Memory B cell (primary cell): ENCODE measurements at places on chromosomes 13 and 19.

DNA sequence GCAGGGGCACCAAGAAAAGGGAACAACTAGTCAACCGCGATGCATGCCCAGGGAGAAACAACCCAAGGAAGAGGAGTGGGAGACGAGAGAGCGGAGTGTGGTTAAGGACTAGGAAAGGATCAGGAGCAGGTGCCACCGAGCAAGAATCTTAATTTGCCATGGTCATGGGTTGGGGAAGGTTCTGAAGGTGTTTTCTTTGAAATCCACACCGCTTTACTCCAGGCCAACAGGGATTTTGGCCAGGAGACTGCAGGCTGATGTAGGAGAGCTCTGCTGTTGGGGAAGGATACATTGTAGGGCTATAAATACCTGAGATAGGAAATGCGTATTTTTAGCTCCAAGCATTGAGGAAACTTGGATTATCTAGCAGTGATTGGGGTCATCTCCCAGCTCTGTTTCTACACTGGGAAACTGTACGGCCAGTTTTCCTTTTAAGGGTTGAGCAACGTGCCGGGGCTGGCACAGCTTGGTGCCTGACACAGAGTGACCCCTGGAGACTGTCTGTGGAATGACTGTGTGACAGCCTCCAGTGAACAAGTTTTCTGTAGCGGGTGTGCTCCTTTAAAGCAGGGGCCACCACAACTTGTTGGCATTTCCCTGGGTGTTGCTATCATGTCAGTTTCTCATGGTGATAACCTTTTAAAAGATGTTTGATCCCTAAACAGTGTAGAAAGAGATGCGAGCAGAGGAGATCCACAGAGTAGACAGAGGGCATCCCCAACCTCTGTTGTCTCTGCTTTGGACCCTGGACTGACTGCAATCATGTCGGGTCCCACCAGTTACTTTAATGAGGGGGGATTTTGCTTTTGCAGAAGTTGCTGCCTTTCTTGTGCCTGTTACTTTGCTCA, 34.3 kb downstream of the ZNF536 start:
- no peak for DNase-seq

GRCh38 chr19:12629215-12629614, 18.5 kb downstream of the ZNF791 start:
- no peak for DNase-seq

GRCh38 chr19:5091018-5091683, 122.2 kb downstream of the KDM4B start:
- no peak for DNase-seq

- DNase-seq = no peak
These were observed 1683.8 kb downstream of the UQCRFS1 start for GRCh38 chr19:27529158-27529557.

DNA sequence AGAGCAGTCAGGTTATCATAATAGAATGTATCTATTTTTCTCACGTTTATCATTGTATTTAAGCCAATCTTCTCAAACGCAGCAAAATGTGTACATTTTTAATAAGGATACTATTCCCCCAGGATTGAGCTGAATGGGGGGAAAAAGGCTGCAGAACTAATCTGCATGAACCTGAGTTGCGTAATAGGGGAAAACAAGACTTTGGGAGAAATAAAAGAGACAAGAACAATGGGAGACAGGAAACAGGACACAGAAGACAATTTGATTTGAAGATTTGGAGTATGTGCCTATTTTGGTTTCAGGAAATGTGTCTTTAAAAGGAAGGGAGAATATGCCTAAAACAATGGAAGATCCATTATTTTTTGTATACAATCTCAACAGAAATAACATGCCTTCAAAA, 844.5 kb downstream of the DIAPH3 start:
- no peak for DNase-seq

- no peak for DNase-seq
These were observed 73.2 kb upstream of the DOCK9 start for GRCh38 chr13:99050983-99051488.

DNA sequence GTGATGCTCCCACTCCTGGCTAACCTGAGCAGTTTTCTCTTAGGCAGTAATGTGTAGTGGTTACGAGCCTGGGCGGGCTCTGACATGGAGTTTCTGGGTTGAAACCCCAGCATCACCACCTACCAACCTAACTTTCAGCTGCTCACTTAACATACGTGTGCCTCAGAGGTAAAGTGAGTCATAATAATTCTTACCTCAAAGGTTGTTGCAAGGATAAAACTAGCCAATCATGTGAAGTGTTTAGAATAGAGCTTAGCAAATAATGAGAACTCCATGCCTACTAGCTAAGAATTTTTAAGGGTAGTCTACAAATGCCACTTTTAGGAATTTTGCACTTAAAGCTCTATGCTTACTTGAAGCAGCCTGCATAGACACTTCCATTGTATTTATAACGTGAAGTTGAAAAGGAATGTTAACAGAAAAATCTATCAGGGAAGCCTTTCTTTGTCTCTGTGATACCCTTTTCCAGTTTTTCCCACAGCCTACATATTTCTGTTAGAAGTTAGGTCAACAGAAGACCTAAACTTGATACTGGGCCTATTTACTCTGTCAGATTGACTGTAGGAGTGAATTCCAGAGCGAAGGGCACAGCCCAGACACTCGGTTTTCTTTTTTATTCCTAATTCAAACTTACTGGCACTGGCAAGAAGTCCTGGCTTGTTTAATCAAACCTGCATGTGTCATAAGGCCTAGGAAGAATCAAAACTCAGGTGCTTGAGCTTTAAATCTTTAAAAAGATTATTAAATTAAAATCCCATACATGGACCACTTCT, 90.7 kb downstream of the FREM2 start:
- no peak for DNase-seq

GRCh38 chr13:113321546-113321945, 24.5 kb downstream of the LAMP1 start:
- DNase-seq = no peak

DNA sequence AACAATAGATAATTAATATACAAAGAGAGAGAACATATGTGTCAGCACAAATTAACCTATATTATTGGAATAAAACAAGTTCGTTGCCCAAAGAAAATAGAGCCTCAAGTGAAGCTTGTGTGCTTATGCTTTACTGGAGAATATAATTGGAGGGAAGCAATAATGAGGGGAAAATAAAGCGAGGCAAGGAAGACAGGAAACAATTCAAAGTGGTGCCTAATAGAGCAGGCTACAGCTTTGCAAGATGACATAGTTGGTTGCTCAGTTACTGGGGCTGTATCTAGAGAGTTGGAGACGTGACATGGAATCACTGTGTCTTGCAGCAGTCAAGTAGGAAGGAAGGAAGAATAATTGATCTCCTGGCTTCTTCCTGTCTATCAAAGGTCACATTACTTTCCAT, 21.1 kb upstream of the SLC10A2 start:
- no peak for DNase-seq

DNA sequence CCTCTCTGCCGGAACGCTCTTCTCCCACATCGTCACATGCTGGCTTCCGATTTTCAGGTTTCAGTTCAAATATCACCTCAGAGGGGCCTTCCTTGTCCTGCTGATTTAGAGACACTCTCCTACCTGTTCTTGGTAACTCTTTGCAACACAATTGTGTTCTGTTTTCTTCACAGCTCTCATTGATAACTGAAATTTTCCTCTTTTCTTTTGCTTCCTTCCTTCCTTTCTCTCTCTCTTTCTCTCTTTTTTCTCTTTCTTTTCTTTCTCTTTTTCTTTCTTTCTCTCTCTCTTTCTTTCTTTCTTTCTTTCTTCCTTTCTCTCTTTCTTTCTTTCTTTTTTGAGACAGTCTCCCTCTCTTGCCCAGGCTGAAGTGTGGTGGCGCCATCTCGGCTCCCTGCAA, 12.0 kb upstream of the LRRC4B start:
- no peak for DNase-seq

- DNase-seq = no peak
These were observed 31.2 kb upstream of the KLF2 start for GRCh38 chr19:16293118-16294091.

GRCh38 chr13:113786262-113786841, 27.3 kb downstream of the TMEM255B start:
- DNase-seq = no peak

DNA sequence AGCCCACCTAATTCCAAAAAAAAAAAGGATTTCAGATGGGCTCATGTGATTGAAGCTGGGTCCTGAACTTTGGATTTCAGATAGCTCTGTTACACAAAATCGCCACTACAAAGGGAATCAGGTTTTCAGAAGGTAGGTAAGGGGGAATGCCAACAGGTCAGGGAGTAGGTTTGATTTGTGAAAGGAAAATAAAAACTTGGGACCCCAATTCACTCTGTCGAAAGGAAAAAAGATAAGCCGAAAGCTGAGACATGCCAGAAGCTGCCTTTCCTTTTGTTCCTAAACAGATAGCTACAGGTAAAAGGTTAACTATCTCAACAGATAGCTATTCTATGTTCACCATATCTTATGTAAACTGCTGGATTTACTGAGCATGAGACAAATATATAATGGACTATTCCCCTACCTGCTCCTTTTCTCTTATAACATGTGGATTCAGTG, 4.0 kb downstream of the KRTDAP start:
- DNase-seq = no peak

- no peak for DNase-seq
These were observed 213.1 kb upstream of the SGCG start for GRCh38 chr13:22967669-22968068.

GRCh38 chr13:83281654-83282053, 600.6 kb downstream of the SLITRK1 start:
- DNase-seq = no peak

DNA sequence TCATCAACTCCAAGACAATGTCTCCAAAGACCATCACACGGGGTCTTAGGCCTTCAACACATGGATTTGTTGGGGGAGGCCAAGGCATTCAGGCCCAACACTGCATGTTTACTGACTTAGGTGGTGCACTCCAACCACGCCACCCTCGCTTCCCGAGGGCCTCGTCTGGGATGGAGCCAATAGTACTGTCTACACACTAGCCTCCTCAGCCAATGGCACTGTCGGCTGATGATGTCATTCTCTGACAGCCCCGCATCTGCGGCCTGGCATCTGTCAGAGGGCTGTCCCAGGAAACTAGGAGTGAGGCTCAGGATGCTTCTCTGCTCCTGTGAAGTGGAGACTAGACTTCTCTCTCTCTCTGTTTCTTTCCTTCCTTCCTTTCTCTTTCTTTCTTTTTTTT, 96.6 kb downstream of the TEX26 start:
- no peak for DNase-seq

GRCh38 chr19:19744641-19745040, 11.7 kb upstream of the ZNF14 start:
- no peak for DNase-seq

DNA sequence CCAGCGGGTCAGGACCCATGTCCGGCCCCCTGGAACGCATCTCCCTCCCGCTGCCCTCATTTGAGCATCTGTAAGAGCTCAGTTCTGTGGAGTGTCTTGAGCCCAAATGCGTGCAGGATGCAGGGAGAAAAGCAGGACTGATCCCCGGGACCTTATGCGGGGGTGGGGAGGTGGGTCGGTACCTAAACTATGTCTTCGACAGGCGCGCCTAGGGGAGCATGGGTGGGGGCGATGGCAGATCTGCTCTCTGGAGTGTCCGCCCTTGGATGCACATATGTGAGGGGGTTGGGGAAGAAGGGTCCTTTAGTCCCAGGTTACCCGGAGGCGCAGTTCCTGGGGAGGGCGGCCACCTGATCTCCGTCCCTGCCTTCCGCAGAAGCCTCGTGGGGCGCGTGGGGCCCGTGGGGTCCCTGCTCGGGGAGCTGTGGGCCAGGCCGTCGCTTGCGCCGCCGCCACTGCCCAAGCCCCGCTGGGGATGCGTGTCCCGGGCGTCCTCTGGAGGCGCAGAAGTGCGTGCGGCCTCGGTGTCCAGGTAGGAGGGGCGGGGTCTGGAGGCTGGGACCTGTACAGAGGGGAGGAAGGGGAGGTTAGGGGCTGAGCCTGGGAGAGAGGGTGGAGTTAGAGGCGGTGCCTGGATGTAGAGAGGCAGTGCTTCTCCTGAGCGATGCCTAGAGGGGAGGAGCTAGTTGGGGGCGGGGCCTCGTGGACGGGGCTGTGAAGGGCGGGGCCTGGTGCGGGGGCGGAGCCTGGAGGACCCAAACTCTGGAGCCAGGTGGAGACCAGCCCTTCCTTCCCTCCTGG, 2.9 kb downstream of the CILP2 start:
- peak; percentile 64 for DNase-seq

GRCh38 chr13:27138457-27139093, 33.0 kb downstream of the USP12 start:
- DNase-seq = no peak

- DNase-seq = no peak
These were observed 9.2 kb upstream of the ZNF358 start for GRCh38 chr19:7506385-7507328.

DNA sequence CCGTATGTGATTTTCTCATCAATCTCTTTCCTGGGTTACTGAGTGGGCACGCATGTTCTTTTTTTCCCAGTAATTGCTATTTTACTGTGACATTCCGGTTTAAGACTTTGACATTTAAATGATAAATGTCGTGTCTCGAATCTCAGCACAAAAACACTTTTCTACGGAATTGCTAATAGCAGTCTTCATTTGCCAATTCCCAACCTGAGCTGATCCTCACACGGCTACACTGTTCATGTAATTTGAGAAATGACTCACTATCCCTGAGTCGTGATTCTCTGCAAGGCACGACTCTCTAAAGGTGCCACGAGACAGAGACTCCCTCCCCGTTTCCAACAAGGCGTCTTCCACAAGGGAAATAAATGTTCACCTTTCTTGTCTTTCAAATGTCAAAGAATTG, 88.7 kb upstream of the USP29 start:
- DNase-seq = no peak

- no peak for DNase-seq
These were observed 8.8 kb downstream of the NKPD1 start for GRCh38 chr19:45151821-45152503.

DNA sequence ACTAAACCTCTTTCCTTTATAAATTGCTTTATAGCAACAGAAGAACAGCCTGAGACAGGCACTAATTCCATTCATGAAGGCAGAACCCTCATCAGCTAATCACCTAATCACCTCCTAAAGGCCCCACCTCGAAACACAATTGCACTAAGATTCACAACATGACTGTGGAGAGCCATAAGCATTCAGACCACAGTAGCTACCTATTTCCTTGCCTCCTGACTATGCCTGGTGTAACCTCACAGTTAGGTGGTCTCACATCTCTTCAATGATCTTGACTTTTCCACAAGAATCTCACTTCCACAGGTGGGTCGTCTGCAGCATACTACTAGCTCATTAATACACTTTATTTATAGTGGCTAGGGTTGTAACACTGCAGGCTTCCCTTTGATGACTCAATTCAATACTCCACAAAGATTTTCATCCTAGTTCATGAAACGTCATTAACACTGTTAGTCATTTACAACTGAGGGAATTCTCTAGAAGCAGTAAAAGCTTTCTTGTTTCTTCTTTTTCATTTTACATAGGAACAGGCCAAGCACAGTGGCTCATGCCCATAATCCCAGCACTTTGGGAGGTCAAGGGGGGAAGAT, 27.1 kb downstream of the STK24 start:
- DNase-seq = no peak

DNA sequence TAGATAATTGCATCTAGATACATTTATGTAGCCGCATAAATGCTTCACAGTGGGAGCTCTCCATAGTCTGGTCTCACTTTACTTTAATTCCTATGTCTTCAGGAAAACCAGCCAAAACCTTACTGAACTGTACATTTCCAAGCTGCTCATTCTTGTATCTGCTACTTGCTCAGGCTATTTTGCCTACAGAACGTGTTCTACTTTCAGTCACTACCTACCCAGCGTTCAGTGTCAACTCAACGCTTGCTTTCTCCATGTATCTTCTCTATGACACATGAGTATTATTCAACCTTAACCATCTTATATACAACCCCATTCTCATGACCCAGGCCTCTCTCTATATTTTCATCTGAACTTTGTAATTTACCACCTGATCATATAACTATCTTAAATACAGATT, 101.9 kb downstream of the KLF12 start:
- no peak for DNase-seq
